A673 (cell line): ENCODE measurements at places on chromosomes 5 and 9. TPM values are rescaled to one million over a fixed set of nuclear protein-coding genes. Genes with fewer than 3 reads are reported as not detected.

GRCh38 chr9:70093944-70094343, 50.3 kb downstream of the MAMDC2 start:
- H3K27ac ChIP-seq = no peak overlapping the region
- no peak for DNase-seq
- no peaks in the 10 kb centered on the region for H3K4me1 ChIP-seq
- H3K4me3 ChIP-seq = no peak overlapping the region

- no peaks in the 10 kb centered on the region for H3K27me3 ChIP-seq
- no peak for DNase-seq
- H3K4me1 ChIP-seq = no peaks in the 10 kb centered on the region
- no peak overlapping the region for H3K27ac ChIP-seq
Measured at GRCh38 chr5:105163547-105163946, 1601.0 kb upstream of the NUDT12 start.

DNA sequence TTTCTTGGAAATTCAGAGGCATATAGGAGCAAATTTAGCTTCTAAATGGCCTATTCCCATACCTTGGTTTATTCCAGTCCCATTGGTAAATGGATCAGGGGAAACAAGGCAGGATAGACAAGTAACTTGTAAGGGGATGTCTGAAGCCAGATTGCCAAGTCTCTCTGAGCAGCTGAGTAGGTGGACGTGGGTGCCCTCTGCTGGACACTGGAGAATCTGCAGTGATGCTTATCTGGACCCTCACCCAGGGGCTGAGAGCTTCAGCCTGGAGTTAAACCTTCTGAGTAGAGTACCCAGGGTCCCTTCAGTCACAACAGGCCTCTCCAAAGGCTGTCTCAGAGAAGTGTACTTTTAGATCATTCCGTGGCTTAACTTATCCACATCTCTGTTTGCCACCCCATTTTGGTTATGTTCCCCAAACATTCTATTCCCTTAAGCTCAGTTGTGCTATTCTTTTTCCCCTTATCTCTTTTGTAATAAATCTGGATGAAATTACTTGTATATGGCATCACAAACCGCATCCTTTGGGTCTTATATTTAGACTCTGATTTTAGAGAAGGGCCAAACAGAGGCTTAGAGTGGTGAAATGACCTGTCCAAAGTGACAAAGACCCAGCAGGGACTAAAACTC, 218.3 kb upstream of the GLRA1 start:
- H3K4me3 ChIP-seq = no peak overlapping the region
- peaks cover 14% of the 10 kb centered on the region for H3K27me3 ChIP-seq
- H3K27ac ChIP-seq = no peak overlapping the region

GRCh38 chr5:19874811-19875210, 113.2 kb downstream of the CDH18 start:
- no peaks in the 10 kb centered on the region for H3K27me3 ChIP-seq
- no peak for DNase-seq
- no peaks in the 10 kb centered on the region for H3K36me3 ChIP-seq
- no peak overlapping the region for H3K27ac ChIP-seq

Gene HK3
- 0.15 and 0.84 TPM in 2 replicates for total RNA-seq

Gene UGT3A1
- 0.19 and 0.24 TPM in 2 replicates for total RNA-seq

Gene FCHSD1
- total RNA-seq = 2.3 and 3.9 TPM in 2 replicates
